ENCODE measurements at places on chromosomes 3 and 15. TPM values are rescaled to one million over a fixed set of nuclear protein-coding genes. Genes with fewer than 3 reads are reported as not detected.

DNA sequence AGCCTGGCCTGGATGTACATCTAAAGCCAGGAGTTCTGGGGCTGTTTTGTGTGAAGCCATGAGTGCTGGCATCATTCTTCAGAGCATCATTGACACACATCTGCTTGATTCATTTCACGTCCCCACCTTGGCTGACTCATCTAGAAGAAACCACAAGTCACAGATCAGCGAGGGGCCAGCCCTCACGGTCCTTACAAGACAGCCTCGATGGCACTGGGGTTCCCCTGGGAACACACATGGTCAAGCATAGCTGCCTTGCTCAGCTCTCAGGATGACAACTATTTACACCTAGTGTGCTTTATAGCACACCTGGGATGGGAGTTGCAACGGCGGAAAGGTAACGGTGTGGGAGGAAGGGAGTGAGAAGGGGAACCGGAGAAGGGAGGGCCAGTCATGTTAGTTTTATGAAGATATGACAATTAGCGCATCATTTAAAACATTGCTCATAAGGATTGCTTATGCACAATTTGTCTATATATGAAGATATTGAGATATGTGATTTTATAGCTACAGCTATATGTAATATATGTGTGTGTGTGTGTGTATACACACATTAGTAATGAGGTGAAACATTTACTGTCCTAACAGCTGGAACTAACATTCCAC is 227.1 kb downstream of the RPLP1 start:
- DNase-seq = no peak

GRCh38 chr3:13393427-13394360 is 26.4 kb downstream of the NUP210 start:
- DNase-seq = no peak

GRCh38 chr3:69012100-69012799 is 1.2 kb downstream of the EOGT start:
- peak; percentile 71 for DNase-seq

DNA sequence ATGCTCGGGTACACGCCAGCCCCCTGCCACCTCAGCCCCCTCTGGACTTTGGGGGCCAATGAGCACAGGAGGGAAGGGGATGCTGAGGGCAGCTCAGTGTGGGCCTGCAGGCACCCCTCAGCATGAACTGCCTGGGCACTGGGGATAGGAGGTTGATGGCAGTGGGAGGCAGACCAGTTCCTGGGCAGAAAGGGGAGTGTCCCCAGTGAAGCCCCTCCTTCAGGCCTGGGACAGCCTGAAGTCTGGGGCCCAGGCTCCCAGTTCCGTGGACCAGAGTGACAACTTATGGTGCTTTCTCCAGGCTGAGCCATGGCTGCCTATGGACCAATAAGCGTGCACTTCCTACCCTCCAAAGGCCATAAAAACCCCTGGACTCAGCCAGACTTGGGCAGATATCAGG is 63.3 kb upstream of the IMPG2 start:
- DNase-seq = no peak

GRCh38 chr3:51670823-51671733 is at the start of gene TEX264:
Gene TEX264, plus strand, starts transcription at chr3:51671252. Its CDS starts 3,053 bp downstream, at chr3:51674305.
- DNase-seq = peak; percentile 76

- no peak for DNase-seq
These were observed 53.7 kb downstream of the DCLK3 start for GRCh38 chr3:36710606-36711005.

- no peak for DNase-seq
These were observed 45.0 kb downstream of the MGLL start for GRCh38 chr3:127777332-127777731.

DNA sequence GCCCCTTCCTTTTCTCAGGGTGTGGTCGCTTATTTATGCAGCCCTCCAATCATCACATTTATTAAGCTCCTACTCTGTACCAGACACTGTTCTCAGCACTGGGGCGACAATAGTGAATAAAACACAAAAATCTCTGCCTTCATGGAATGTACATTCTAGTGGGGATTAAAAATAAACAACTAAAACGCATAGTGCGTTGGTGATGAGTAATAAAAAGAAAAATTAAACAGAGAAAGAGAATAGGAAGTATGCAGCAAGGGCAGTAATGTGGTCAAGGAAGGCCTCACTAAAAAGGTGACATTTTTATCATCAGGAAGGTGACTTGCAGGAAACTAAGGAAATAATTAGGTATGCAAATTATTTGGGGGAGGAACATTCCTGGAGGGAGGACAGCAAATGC is 5.1 kb downstream of the SLC51B start:
- DNase-seq = peak; percentile 18

GRCh38 chr15:38872732-38873131 is 308.1 kb upstream of the RASGRP1 start:
- DNase-seq = no peak

- DNase-seq = no peak
These were observed 256.3 kb upstream of the CHRNA7 start for GRCh38 chr15:31774045-31774444.

- no peak for DNase-seq
These were observed 249.2 kb downstream of the OPA1 start for GRCh38 chr3:193842029-193842798.

DNA sequence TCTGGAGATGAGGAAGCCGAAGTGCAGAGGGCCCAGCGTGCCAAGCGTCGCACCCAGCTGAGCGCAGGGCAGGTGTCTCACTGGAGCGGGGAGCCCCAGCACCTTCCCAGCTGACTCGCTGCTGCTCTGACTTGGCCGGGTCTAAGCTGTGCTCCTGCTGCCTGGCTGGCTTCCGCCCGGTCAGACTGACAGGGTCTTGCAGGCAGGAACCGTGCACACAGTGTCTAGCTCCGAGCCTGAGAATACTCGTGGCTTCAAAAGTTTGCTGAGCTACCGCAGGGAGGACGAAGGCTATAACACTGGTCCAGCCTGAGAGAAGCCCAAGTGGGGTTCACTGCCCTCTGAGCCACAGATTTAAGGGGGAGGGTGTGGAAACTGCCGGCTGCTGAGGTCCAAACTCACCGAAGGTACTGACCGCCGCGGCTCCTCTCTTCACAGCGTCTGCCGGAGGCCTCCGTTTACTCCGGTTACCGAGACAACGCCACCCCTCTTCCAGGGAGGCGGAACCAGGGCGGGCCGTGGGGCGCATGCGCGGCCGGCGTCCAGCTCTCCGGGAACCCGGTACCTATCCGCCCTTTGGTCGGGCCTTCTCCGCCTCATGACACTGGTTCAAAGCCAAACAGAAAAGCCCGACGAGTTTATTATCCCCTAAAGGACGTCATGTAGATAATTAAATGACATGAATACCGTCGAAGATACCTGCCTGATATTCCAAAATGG is at the start of gene CFAP44:
Gene CFAP44, minus strand, starts transcription at position 443 of the 720 bp plus-strand sequence. CDS start 7,829 bp downstream, outside the sequence.
- peak; percentile 75 for DNase-seq

DNA sequence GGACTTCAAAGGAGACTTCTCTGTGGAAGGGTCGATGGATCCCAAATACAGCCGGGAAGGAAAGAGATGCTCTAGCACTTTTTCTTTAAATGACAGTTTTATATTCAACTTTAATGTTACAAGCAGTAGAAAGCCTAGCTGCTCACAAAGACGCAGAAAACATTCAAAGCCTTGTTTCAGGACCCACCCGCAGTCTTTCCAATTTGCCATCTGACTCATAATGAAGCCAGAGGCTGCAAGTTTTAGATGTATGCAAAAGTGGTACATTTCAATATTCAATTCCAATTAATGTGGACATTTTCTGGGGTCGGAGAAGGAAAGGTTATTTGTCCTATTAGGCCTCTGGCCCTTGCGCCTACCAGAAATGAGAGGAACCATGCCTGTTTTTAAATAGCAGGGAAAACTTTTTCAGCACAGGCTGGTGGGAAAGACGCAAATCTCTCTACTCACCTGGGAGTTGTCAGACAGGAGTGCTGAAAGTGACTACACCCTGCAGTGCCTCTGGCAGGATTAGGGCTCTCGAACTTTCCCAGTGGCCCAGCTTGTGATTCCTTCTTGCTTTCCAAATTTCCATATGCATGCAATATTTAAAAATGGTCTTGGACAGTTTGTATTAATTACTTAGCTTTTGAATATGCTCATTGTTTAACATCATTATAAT is 117.4 kb upstream of the MBNL1 start:
- no peak for DNase-seq

DNA sequence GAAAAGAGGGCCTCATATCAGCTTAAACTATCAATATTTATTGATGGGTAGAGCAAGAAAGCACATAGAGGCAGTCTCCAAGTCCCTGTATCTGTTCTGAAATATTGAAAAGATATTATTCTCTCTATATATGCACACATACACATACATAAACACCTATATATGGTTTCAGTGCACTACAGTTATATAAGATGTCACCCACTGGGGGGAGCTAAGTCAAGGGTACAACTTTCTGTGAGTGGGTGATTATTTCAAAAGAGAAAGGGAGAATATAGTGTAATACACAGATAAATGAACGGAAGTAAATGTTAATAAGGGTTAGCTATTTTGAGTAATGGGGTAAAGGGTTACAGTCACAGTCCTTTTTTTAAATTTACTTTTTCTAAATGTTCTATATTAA is 8.8 kb downstream of the SNTN start:
- peak; percentile 2 for DNase-seq

GRCh38 chr3:66259566-66260255 is 38.9 kb downstream of the SLC25A26 start:
- peak; percentile 24 for DNase-seq

DNA sequence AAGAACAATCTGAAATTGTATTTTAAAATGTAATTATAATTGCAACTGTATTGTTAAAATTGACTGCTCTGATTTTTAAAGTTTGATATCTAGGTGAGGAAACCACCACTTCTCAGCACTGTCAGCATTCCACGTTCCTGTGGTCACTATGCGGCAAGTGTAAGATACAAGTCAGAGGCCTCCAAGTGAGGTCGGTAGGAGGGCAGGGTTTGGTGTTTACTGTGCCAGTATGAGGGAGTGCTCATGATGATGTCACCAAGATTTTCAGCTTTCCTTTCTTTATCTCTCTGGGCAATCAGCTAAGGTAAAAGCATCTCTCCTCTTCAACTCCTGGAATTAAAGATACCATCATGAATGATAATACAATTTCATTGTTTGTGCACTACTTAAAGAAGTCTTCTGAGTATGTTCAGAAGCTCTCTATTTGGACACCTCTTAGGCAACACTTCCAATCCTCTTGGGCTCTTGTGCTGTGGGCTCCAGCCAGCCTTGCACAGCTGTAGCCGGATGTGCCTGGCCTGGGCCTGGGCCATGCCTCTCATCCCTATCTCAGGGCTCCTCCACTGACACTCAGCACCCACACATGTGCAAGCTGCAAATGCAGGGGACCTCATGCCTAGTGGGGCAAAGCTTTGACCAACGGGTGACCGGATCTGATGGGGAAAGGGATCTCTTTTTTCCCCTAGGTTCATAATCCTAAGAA is 42.9 kb downstream of the CCR3 start:
- no peak for DNase-seq

DNA sequence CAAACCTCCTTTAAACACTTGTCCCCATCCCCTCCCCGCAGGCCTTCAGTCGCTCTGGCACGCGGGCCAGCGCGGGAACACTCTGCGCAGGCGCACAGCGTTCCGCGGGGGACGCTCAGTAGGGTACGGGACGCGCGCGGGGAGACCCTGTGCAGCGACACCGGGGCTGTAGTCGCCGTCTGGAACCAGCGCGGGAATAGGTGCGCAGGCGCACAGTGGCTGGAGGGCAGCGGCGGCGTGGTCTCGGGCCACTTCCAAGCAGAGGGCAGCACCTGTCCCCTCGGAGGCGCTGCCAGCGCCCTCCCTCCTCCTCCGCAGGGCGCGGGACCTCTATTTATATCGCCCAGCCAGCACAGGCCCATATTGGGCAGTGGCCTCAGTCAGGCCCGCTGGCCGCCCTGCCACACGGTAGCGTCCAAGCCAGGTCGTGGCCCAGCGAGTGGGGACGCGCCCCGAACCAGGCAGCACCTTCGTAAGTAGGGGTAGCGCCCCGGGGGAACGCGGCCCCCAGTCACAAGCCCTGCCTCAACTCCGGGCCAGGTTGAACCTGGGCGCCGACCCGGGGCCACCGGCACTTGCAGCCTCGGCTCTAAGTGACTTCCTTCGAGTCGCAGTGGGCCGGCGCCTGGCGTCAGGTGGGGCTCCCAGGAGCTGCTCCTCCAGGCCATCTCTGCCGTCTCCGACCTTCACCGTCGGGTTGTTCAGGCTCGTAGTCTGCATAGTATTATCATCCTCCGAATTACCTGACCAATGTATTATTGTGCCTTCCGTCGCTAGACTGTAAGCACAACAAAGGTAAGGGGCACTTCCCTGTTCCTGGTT is at the start of gene KBTBD12:
Gene KBTBD12, plus strand, starts transcription at position 118 of the 822 bp plus-strand sequence. CDS start 7,830 bp downstream, outside the sequence.
- DNase-seq = no peak

- peak; percentile 59 for DNase-seq
These were observed 2.2 kb downstream of the ZIC1 start for GRCh38 chr3:147411238-147411814.

DNA sequence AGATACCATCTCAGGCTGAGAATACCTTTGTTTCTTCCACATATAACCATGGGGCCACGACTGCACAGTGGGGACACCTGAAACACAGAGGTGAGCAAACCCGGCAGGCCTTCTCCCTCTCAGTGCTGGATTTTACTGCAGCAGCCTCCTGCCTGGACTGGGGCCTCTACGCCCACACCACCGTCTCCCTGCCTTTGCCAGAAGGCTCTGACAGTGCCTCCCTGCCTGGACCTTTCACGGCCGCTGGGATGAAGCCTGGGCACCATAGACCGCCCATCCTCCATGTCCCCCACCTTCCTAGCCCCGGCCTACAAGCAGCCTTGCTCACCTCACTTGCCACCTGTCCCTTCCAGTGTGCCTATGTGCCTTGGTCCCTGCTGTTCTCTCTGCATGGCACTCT is 214.3 kb downstream of the NFKBIZ start:
- no peak for DNase-seq

GRCh38 chr3:45120359-45121158 is 25.6 kb downstream of the CDCP1 start:
- no peak for DNase-seq

DNA sequence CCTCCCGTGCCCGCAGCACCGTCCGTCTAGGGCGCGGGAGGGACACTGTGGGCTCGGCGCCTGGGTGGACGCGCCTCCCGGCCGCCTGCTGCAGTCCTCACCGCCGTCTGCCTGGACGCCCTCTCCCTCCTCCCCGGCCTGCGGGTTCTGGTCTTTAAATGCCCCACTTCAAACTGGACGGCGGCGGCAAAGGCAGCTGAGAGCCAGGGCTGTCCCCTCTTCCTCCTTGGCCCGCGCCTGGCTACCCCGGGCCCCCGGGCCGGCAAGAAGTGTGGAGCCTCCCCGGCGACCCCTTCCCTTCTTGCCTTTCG is 426 bp downstream of the CBLB start:
- DNase-seq = peak; percentile 46

GRCh38 chr3:150285601-150286000 is 122.5 kb upstream of the TSC22D2 start:
- DNase-seq = no peak

- peak; percentile 14 for DNase-seq
These were observed 162.6 kb downstream of the CCNL1 start for GRCh38 chr3:156997351-156997750.

Gene CCDC80
- polyA plus RNA-seq = 131 TPM

Gene CPNE9
- polyA plus RNA-seq = not detected

Gene KLHL40
- not detected for polyA plus RNA-seq

Gene RPUSD3
- 29.9 TPM for polyA plus RNA-seq

Gene GATM
- polyA plus RNA-seq = 0.14 TPM

Gene C3orf85
- polyA plus RNA-seq = not detected

Gene GREM1
- 489 TPM for polyA plus RNA-seq

Gene LRRC2
- 0.27 TPM for polyA plus RNA-seq

Data from fibroblast of lung (primary cell).